ENCODE measurements at places on chromosomes 7 and 10. TPM values are rescaled to one million over a fixed set of nuclear protein-coding genes. Genes with fewer than 3 reads are reported as not detected.
A peak's percentile ranks its signal among the peaks of the same experiment; 100 is the strongest.

- DNase-seq: no peak
Measured at GRCh38 chr7:142961973-142962926, at the start of gene KEL. Gene KEL, minus strand, starts transcription at chr7:142962363. Its CDS starts 157 bp downstream, at chr7:142962206.

- DNase-seq: peak; percentile 67
Measured at GRCh38 chr10:72814099-72814790, 79.3 kb upstream of the OIT3 start.

- no peak for DNase-seq
Measured at GRCh38 chr7:50341724-50342123, 37.2 kb downstream of the IKZF1 start.

The IQUB gene
- total RNA-seq: 0.81 TPM

The ASB4 gene
- not detected for total RNA-seq

The PILRA gene
- 0.27 TPM for total RNA-seq

DNA sequence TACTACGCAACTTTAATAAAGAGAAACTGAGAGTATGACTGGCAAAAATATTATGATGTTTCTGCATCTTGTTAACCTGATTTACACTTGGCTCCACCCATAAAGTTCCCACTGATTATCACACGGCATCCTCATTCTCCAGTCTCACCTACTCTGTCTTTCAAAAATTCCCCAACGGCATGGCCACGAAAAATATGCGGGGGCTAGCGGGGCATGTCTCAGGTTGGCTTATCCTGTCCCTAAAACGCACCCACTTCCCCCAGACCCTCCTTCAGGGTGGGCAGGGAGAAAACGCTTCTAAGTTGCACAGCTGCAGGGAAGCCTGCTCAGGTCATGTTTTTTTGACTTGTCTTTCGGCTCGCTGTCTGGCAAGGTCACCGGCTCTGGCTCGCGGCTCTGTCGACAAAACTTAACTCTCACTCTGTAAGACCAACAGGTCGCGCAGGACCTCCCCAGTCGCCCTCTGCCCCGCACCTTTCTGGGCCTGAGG lies 3.8 kb downstream of the CDK6 start:
- no peak for DNase-seq

- DNase-seq: no peak
Measured at GRCh38 chr10:84108797-84109196, 30.5 kb upstream of the GHITM start.

DNA sequence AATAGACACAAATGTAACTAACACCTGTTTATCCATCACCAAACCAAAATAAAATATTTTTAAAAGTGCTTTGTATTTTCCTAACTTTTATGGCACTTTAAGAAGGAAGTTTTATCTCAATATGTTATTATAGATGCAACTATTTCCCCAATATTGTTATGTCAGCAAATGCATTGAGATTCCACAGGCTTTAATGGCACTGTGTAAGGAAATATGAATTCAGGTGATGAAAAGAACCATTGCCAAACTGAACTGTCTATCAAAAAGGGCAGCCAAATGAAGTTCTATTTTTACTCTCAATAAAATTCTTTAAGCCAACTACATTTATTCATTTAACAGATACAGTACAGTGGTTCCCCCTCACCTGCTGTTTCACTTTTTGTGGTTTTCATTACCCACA lies 67.2 kb upstream of the OIT3 start:
- DNase-seq: no peak

The PAX4 gene
- not detected for total RNA-seq

- peak; percentile 25 for DNase-seq
Measured at GRCh38 chr7:40674316-40674715, 539.5 kb downstream of the SUGCT start.

DNA sequence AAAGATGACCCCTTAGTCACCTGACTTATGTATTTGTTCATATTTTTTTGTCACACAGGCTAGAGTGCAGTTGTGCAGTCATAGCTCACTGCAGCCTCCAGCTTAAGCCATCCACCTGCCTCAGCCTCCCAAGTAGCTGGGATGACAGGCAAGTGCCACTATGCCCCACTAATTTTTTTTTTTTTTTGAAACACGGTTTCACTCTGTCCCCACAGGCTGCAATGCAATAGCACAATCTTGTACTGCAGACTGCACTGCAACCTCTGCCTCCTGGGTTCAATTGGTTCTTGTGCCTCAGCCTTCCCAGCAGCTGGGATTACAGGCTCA lies 1.8 kb downstream of the MBLAC1 start:
- DNase-seq: no peak

The ARF5 gene
- 105 TPM for total RNA-seq

DNA sequence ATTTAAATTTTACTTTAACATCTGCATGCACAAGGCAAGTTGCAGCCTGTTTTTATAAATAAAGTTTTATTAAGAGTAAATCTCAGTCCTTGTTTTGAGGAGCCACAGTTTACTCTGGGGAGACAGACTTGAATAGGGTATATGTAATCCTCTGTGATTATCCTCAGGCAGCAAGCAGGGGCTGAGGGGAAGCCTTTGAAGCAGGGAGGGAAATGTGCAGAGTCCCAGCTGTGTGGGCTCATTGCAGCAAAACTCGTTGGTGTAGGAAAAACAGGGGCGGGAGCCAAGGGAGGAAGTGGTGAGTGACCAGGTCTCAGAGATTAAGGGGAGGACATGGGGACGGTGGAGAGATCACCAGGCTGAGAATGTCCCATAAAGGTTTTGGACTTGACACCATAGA lies 34.3 kb upstream of the SMC3 start:
- DNase-seq: no peak

DNA sequence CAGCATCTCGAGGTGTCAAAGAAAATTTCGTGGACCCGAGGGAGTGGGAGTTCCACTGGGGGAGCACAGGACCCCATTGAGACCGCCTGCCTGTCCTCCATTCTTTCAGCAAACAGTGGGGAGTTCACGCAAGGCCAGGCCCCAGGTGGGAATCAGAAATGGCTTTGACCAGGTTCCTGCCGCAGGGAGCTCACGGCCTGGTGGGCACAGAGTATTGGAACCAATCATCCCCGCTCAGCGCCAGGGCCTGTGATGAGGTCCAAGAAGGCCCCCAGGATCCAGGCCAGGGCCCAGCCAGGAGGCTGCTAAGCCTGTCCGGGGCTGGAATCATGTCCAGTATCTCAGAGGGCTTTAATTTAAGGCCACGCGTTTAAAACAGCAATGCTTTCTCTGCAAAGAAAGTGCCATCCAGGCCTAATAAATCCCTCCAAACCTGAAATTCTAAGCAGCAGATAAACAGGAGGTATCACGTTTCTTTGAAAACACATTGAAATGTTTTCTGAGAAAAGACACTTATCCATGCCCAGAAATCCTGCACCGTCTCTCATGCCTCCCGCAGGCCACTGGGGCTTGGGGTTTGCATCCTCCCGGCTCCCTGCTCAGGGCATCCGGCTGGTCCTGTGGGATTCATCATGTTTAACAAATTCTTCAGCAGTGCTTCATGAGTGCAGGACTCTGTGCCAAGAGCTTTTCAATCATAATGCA lies 125.7 kb downstream of the OAT start:
- DNase-seq: no peak

- peak; percentile 63 for DNase-seq
Measured at GRCh38 chr10:24762161-24762924, 38.7 kb upstream of the ARHGAP21 start.

GRCh38 chr7:1744296-1745017 lies 74.4 kb downstream of the ELFN1 start:
- no peak for DNase-seq

The KCP gene
- total RNA-seq: 1.6 TPM

The DNAJB6 gene
- 86.6 TPM for total RNA-seq

The AKR1C1 gene
- total RNA-seq: 116 TPM

The SLC13A1 gene
- not detected for total RNA-seq

DNA sequence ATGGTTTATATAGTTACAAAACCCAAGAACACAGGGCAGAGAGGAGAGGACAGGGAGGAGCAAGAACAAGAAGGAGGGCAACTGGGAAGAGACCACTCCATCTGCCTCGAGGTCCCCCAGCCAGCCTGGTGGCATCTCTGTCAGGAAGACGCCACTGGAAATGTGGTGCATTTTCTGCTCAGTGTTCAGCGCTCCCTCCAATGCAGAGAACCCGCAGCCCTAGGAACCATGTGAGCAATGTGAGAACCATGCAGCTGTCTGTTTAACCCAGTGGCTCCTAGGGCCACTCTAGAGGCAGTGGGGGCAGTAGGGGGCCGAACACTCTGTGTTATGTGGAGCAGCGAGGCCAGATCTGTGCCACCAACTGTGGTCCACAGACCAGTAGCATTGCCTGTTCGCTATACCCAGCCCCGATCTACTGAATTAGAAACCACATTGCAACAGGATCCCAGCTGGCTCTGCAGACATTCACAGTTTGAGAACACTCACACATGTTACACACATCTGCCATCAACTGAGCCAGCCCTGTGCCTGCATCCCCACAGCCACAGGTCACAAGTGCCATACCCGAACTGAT lies 110.2 kb downstream of the CPXM2 start:
- DNase-seq: no peak

The PRKG1 gene
- total RNA-seq: 45.6 TPM

GRCh38 chr10:75367021-75367487 lies 34.5 kb downstream of the ZNF503 start:
- DNase-seq: no peak

DNA sequence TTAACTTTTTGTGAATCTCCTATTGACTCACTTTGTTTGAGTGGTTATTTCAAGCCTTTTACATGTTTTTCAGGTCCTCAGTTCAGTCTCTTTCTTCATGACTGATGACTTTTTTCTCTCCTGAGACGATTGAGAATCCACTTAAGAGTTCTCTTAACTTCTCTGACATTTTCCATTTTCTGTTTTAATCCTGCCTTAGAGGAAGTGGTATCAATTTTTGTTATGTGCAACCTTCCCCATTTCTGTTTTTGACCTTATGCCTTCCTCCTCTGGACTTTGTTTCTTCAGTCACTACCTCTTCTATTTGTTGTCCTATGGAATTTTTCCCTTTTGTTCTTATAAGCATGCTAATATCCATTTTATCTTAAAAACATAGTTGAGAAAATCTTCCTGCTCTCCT lies 2.4 kb downstream of the PSMC2 start:
- no peak for DNase-seq

- no peak for DNase-seq
Measured at GRCh38 chr7:64869912-64870562, 33.0 kb upstream of the ZNF273 start.

DNA sequence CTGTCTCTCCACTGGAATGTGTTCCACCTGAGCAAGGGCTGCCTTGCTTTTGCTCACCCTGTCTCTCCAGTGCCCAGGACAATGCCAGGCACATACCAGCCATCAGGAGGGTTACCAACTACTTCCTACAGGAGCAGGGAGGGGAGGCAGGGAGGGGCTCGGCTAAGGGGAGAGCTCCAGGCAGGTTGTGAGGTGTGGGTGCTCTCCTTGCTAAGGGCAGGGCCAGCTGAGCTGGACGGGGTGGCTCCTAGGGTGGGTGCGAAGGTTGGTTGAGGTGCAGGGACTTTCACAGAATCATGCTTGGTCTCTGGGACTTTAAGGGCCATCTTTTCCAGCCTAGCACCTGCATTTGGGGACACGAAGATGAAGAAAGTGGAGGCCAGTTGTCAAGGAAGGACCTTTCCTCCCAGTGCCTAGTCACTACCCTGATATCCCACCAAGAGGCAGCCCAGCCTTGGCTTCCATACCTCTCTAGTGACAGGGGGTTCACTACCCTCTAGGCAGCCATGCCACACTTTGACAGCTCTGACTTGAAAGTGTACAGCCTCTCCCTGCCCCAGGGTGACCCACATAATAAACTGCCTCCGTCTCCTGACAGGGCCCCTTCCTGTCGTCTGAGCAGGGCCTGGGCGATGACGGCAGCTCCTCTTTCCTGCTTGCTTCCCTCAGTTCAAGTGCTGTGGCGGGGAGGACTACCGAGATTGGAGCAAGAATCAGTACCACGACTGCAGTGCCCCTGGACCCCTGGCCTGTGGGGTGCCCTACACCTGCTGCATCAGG lies 46.5 kb downstream of the TSPAN15 start:
- DNase-seq: no peak

The CPN1 gene
- not detected for total RNA-seq

DNA sequence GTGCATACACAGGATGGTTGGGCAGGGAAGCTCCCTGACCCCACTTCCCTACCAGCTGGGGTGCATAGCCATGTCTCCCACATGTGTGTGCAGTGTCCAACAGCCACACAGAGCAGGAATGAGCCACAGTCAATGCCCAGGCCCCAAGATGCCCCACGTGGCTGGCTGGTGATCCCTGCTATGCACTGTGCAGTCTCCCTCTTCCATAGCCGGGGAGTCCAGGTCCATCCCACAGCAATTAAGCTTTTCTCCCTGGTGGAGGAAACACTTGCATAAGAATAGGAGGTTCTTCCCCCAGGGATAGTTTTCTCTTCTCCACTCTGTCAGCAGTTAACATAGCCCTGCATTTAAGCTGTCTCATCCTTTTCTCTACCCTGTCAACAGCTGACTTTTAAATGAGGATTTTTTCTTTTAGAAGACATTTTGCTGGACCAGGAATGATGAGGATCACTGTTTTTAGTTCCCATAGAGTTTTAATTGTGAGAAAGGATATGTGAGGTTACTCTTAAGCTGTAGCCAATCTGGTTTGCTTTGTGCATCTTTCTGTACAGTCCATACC lies 396.5 kb upstream of the VWC2 start:
- no peak for DNase-seq

The BLNK gene
- not detected for total RNA-seq

DNA sequence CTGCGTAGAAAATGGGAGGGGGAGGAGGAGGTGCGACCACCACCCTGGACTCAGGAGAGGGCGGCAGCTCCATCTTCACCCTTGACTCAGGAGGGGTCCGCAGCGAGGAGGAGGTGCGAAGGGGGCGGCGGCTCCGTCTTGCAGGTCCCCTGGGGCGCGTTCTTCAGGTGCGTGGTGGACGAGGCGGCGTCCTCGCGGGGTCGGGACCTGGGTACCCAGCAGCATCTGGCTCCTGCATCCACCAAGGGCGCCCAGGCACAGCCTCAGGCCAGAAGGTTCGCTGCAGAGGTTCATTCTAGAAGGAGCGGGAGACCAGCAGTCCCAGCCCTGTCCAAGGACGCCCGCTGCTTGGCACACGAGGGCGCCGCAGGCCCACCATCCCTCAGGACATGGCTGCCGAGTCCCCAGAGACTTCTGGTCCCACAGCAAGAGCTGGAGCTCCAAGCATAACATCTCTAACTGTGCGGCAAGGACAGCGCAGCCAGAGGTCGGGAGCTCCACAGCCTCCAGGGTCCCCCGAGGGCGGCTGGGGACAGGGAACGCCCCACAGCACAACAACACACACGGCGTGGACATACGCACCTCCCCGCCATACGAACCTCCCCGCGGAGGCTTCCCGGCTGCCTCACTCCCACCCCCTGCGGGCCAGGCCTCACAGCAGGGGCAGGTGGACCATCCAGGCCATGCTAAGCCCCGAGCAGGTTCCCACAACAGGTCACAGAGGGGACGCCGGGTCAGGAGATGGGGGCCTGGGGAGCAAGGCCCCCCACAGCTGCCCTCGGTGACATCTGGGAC lies 16.8 kb upstream of the DPYSL4 start:
- DNase-seq: no peak

GRCh38 chr10:120559800-120560199 lies 102.8 kb downstream of the PLPP4 start:
- no peak for DNase-seq

The STEAP1 gene
- total RNA-seq: 83.4 TPM

The THAP5 gene
- 20.5 TPM for total RNA-seq

The HOXA2 gene
- 0.16 TPM for total RNA-seq

The PPP1R3A gene
- total RNA-seq: not detected
